Stimulated activated CD4-positive, alpha-beta T cell treated with anti-CD3 and anti-CD28 coated beads, Interleukin-4, amount 100 ng/mL, for 1 hour (primary cell): ENCODE measurements at places on chromosomes 1 and 21.

- DNase-seq = no peak
Observed at GRCh38 chr1:193102662-193103061, 2.6 kb downstream of the GLRX2 start.

GRCh38 chr1:44270686-44271628, 57.7 kb downstream of the DMAP1 start:
- no peak for DNase-seq

DNA sequence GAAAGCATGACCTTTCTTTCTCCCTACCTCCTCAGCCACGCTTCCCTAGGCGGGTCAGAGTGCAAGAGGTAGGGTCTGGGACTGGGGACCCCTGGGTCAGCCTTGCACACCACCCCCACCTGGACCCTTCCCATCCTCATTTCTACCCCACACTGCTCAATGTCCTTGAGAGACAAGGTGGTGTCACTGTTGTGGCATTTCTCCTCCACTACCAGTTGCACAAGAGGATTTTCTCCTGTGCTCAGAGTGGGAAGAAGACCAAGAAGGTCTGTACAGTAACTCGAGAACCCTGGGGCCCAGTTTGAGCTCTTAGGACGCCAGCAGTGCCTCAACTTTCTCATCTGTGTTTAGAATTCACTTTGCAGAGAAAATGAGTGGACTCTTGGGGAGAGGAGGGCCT, 49.4 kb upstream of the CD34 start:
- DNase-seq = no peak

DNA sequence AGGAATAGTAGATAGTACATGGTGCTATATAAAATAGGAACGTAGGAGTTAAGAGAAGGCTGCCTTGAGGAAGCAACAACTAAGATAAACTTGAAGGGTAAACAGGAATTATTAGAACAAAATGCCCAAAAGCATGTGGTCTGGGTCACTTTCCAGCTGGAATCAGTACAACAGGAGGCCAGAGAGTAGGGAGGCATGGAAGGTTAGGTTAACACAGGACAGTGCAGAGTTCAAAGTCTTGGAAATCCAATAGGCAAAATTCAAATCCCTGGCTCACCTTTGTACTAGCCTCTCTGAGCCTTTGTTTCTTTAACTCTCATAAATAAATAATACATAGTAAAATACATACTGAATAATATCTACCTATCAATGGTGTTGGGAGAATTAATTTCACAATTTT, 69.0 kb upstream of the NEK7 start:
- no peak for DNase-seq

GRCh38 chr1:211735208-211736170, 60.1 kb upstream of the NEK2 start:
- no peak for DNase-seq

- DNase-seq = no peak
Observed at GRCh38 chr1:175208773-175209492, 16.4 kb upstream of the KIAA0040 start.

GRCh38 chr1:56453417-56454078, 125.8 kb downstream of the PLPP3 start:
- DNase-seq = no peak

- DNase-seq = no peak
Observed at GRCh38 chr1:182735343-182735742, 51.0 kb upstream of the RGS8 start.

DNA sequence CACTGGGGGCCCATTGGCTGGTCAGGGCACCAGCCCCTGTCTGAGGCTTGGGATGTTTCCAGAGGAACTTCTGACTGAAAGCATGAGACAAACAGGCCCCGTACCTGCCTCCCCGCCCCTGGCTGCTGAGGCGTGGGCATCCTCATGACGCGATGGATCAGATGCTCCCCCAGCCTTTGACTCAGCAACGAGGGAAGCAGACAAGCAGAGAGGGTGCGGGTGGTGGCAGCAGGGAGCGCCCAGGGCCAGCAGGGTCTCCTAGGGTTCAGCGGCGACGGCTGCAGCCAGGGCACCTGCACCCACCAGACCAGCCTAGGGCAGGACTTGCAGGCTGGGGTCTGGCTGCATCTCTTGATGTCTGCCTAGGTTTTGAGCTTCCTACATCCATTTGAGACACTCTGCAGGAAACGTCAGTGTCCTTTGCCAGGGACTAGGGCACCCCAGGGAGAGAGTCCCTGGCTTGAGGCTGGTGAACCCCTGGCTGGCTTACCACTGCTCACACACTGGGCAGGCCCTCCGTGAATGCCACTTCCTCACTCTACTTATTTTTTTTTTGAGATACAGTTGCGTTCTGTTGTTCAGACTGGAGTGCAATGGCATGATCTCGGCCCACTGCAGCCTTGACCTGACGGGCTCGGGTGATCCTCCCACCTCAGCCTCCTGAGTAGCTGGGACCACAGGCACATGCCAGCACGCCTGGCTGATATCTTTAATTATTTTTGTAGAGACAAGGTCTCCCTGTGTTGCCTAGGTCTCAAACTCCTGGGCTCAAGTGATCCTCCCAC, 63.3 kb downstream of the DHRS3 start:
- DNase-seq = no peak

- DNase-seq = no peak
Observed at GRCh38 chr1:1967151-1967550, 36.4 kb downstream of the CFAP74 start.

GRCh38 chr1:89611721-89612120, 21.2 kb upstream of the LRRC8C start:
- DNase-seq = no peak

DNA sequence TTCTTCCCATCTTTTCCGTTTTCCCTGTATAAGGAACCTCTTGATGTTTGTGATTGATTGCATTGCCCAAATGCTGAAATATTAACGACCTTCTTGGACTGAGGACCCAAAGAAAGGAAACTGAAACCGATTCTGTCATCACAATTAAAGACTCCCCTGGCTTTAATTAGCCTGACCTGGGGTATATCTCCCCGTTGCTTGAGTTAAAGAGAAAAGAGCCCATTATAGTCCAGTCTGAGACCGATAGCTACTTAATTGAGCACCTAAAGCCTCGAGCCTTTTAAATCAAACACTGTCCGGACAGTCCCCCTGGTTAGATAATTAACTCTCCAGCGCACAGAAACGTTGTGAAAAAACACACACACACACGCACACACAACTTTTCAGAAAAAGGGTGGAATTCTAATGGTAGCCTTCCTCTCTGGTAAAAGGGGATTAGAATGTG, 8.0 kb downstream of the LMO4 start:
- DNase-seq = no peak

DNA sequence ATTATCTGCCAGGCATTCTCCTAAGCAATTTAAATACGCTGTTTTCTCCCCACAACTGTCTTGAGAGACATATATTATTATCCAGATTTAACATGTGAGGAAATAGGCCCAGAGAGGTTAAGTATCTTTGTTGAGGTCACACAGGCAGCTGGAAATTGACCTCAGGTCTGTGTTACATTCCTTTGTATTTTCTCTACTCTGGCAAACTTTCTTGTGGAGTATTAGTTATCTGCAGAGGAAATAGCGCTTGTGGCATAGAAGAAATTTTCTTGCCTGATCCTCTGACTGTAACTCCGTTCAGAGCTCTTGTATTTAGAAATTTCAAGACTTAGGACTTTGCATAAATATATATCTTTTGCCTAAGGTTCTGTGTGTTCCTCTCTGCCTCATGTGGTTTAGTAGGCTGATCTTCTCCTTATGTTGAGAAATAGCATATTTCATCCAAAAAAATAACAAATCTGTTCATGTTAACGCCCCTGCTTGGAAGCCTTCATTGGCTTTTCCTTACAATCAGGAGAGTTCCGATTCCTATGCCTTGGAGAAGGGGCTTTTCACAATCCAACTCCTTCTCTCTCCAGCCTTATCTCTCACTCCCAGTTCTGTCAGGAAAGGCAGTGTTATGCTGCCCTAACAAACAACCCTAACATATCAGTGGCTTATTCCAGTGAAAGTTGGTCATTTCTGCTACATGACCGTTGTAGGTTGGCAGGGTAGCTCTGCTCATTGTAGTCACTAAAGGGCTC, 2.5 kb upstream of the JUN start:
- DNase-seq = no peak

- DNase-seq = peak; percentile 4
Observed at GRCh38 chr1:92882819-92883218, 51.0 kb downstream of the RPL5 start.

DNA sequence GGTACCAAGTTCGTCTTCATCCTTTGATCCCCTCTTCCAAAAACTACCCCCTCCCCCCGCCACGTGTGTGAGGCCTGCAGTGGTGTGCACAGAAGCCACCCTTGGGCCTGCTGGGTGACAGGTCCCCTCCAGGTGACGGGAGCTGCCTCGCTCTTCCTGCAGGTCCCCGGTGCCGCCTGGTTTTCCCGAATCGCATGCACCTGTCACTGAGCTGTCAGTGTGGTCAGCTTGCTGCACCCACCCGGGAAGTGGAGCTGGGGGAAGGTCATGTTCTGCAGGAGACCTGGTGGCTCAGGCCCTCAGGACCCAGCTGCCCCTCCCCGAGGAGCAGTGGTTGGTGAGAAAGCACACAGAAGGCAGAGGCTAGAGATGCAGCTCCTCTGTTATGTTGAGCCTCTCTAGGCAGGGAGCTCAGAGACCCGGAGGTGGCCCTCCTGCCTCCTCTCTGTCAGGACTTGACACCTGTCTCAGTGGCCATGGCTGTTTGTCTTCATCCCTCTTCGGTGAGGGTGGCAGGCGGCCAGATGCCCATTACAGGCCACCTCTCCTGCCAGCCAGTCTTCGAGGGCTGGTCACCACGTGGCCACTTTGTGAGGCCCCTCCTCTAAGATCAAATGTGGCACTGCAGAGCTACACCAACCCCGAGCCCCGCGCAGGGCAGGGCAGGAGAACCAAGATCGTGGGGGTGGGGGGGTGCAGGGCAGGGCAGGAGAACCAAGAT, 60.9 kb downstream of the SKI start:
- DNase-seq = no peak

DNA sequence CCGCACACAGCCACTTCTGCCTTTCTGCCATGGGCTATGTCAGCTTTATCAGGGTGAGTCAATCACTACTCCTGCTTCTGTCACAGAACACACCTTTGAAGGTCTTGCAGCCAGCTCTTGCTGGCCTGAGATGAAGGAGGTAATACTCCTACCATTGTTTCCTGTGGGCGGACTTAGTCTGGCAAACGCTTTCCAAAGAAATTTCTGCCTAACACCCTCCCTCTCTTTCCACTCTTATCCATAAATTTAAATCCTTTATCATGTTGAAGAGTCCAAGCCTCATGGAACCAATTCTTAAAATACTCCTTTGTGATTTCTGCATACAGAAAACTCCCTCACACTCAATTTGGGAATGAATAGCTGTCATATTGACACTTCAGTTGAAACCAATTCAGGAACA, 633.1 kb upstream of the CHRM3 start:
- no peak for DNase-seq

- peak; percentile 68 for DNase-seq
Observed at GRCh38 chr1:53946252-53947171, at the start of gene LRRC42. Gene LRRC42 (plus strand): TSS chr1:53946350. CDS start chr1:53952000, 5,650 bp downstream.

GRCh38 chr21:36847189-36847588, 119.3 kb downstream of the HLCS start:
- no peak for DNase-seq

GRCh38 chr1:30677471-30677870, 45.9 kb downstream of the MATN1 start:
- no peak for DNase-seq

- DNase-seq = no peak
Observed at GRCh38 chr1:73820843-73821242, 377.1 kb downstream of the LRRIQ3 start.

GRCh38 chr1:32390904-32391870, 3.1 kb downstream of the BSDC1 start:
- DNase-seq = no peak

DNA sequence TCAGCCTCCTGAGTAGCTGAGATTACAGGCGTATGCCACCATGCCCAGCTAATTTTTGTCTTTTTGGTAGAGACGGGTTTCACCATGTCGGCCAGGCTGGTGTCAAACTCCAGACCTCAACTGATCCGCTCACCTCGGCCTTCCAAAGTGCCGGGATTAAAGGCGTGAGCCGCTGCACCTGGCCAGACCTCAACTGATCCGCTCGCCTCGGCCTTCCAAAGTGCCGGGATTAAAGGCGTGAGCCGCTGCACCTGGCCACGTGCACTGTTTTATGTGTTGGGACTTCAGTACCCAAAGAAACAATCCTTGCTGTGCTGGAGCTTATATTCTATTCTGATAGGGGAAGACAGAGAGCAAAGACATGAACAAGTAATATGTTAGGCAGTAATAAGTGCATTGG, 10.1 kb downstream of the TRAF5 start:
- DNase-seq = no peak

DNA sequence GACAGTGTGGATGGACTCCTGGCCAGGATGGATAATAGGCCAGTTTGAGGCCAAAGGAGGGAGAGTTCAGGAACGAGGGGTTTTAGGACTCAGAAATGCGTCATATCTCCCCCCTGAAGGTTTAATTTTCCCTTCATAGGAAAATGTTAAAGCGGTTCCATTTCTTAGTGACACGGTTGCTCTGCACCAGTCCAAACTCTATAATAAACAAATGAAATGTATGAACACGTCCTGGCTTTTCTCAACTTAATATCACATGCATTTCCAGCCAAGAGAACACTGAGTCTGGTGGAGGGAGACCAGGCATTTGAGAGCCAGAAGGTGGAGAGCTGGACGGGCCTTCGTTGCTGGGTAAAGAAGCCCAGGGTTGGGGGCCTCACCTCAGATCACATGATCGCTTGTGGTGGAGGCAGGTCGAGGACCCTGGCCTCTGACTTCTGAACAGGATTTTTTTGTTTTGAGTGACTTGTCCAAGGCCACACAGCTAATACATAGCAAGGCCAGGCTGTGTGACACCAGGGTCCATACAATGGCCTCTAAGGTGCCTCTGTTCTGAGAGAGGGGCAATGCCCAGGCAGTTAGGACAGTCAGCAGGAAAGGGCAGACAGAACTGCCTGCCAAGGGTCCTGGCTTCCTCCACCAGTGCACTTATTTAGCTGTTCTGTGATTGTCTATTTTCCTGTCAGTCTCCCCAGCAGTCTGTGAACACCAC, 11.4 kb downstream of the SLC1A7 start:
- no peak for DNase-seq

- no peak for DNase-seq
Observed at GRCh38 chr1:28582248-28582615, 9.8 kb upstream of the RAB42 start.

DNA sequence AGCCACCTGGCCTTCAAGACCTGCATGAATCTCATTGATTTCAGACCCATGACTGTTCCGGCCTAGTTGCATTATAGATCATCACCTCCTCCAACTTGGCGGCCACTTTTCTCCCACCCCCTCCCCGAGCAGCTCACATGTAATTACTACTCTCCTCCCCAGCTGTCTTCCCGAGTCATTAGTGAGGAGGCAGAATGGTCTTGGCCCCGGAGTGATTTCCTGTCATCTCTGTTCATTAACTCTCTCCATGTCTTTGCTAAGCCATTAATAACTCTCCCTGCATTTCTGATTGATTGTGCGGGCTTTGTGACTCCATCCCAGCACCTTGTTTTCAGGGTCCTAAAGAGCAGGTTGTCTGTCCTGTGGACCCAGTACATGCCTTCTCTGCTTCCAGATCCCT, 75.6 kb upstream of the CNTN2 start:
- DNase-seq = no peak
